ENCODE measurements at places on chromosomes 7 and 10.

DNA sequence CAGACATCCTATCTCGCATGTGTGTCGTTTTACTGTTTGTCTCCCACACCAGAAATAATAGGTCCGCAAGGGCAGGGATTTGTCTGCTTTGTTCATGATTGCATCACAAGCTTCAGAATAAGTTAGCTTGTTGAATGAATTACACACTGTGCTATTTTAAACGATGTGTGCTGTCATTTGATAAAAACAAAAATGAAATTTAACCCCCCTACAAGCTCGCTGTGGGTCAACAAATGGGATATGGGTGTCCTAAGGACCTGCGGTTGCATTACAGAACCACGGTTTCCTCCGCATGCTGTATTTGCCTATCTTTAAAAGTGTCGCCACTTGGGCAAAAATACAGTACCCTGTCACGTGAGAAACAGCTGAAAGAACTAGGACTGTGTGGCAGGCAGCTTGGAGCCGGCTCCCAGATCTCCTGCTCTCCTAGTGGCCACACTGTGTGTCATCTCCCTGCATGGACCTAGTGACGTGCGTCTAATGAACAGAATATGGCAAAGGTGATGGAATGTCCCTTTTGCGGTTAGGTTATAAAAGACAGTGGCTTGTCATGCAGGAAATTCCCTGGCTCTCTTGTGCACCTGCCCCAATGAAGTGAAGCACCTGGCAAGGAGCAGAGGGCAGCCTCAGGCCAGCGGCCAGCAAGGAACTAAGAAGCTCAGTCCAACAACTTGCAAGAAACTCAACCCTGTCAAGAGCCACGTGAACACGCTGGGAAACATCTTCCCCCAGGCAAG, 32.9 kb upstream of the CRYGN start:
- no peak for DNase-seq

GRCh38 chr10:69640196-69640980, 10.3 kb downstream of the FAM241B start:
- DNase-seq = no peak

- no peak for DNase-seq
These were observed 366.9 kb upstream of the NUPR2 start for GRCh38 chr7:56483153-56483552.

GRCh38 chr7:85688712-85689111, 501.9 kb upstream of the SEMA3D start:
- DNase-seq = peak; percentile 19

- no peak for DNase-seq
These were observed at the start of gene ZP3 for GRCh38 chr7:76424413-76425111. Gene ZP3 (plus strand): TSS chr7:76424950. CDS start chr7:76424965, 15 bp downstream.
